Iris pigment epithelial cell (primary cell): ENCODE measurements at places on chromosomes 7 and 10.

GRCh38 chr10:100372415-100373297 is 25.6 kb downstream of the SCD start:
- DNase-seq: no peak

GRCh38 chr10:73493781-73494180 is 2.0 kb downstream of the PPP3CB start:
- DNase-seq: peak; percentile 78

GRCh38 chr10:59891349-59891748 is 15.0 kb downstream of the CCDC6 start:
- DNase-seq: no peak

- no peak for DNase-seq
Measured at GRCh38 chr7:126718419-126718818, 534.3 kb downstream of the GRM8 start.

DNA sequence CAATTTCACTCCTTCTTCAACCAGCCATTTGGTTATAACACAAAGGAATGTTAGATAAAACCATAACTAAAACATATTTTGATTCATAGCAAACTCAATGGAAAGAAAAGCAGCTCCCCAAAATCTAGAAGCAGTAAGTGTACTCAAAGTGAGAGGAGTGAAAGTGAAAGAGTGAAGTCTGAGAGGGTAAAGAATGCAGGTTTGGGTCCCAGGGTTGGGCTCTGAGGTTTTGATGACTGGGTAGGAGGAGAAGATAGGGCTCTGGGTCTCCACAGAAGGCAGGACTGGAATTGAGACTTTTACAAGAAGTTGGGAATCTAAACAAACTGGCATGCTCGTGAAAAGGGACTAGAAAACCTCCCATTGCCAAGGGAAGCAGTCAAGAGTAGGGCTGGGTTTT is 85.4 kb upstream of the RSU1 start:
- DNase-seq: no peak

DNA sequence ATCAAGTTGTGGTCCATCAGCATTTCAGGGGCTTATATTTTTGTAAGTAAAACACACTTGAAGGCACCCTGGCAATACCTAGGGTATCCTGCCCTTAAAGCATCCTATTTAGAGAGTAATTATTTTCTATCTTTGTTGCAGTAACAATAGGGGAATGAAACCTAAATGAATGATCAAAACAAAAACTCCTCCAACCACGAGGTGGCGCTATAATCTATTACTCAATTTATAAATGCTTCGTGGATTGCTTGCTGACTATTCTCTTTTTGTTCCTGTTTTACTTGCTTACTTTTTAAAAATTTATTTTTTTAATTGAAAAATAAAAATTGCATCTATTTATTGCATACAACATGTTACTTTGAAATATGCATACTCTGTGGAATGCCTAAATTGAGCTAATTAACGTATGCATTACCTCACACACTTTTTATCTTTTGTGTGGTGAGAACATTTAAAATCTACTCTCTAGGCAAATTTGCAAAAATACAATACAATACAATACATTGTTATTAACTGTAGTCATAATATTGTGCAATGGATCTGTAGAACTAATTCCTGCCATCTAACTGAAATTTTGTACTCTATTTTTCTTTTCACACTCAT is 147.7 kb upstream of the BMPER start:
- DNase-seq: peak; percentile 47

DNA sequence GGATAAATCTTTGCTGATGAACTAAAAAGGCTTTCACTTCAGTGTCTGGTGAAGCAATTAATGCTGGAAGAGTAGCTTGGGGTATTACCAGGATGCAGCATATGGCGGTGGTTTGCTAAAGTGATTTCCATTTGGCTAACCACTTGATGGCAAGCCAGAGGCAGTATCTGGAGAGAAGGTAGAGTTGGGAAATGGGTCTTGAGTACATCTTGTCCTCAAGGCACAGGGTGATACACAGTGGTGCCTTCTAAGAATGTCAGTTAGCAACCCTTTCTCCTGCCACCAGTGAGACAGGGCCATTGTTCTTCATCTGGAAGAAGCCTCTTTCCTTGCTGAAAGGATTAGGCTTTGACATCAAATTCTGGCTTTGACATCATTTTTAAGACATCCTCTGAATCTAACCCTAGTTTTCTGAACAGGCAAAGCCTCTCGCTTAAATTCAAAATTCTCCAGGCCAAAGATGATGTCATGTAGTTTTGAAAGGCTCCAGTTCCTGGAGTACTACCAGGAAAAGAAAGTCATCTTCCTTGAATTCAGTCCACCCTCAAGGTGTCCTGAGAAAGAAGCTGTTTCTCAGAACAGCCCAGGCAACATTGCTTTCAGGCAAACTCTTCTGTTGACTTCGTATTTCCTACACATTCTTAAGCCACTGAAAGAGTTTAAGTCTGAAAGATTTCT is 162.4 kb downstream of the ARID5B start:
- DNase-seq: peak; percentile 82

GRCh38 chr10:78258323-78259030 is 224.8 kb downstream of the RPS24 start:
- no peak for DNase-seq
